KG1 (cell line): ENCODE measurements at places on chromosomes 4 and X.

DNA sequence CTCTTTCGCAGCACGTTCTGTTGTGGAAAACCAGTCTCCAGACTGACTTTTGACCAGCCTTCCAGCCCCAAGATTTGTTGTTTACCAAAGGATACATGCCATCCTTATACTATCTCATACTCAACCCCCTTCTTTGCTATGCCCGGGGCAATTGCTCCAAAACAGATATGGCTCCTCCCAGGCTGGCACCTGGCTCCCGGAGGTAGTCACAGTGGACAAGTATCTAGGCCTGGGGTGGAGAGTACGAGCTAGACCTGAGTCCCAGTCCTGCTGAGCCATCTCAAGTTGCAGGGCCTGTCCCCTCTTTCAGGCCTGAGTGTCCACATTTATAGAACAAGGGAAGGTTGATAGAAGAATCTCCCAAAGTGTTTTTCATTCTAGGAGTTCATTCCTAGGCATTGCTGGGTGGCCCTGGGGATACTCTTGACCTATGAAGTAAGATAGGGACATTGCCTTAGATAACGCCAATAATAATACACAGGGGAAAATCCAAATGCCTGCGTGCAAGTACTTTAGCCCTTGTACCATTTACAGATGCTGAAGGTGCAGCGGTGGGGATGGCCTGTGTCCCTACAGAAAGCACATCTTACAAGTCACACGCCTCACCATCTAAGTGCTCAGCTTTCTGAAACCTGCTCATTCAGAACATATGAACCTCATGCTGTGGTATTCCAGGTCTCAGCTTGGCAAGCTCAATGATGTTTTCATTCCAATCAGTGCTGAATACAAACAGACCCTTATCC, 136.7 kb upstream of the MAMLD1 start:
- no peak for DNase-seq

DNA sequence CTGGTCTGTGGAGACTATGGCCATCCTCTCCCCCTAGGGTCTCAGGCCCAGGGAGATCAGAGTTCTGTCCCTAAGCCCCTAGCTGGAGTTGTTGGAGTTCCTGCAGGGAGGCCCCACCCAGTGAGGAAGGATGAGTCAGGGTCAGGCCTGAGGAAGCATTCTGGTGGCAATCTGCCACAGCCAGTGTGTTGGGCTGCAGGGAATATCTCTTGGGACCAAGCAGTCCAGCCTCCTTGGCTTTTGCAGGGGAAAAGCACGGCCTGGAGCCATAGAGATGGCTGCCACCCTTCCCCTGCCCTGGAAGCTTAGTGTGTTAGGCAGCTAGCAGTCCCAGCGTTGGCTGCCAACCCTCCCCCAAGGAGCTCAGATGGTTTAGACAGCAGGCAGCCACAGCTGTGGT, 202.4 kb downstream of the RTL9 start:
- no peak for DNase-seq

DNA sequence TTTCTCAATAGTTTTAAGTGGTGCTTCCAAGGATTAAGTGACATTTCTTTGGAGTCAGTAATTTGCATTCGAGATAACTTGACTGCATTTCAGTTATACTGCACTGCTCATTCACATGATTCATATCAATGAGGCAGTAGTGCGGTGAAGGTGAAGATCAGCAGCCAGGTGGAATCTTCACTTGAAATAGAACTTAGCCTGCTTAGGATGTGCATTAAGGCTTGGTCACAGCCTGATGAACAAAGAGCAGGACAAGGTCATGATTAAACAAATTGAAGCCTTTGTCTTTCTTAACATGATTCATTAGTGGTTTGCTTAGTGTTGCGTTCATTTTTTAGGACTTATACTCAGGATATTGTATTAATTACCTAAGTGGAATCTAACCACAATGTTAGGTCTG, 212.1 kb upstream of the GALNTL6 start:
- DNase-seq: no peak

DNA sequence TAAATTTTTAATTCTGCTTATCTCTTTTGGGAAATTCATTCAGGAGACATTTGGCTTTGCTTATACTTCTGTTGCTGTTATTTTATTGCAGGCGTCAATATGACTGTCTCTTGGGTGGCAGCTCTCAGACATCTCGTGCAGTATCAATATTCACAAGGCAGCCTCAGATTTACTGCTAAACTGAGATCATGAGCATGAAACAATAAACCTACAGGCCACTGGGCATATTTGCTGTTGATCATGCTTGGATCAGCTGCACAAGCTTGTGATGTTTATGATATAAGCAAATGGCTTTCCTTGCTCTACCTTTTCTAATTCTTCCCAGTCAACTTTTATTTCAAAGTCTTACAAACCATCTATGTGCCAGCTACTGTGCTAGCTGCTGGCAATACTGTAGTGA, 39.2 kb downstream of the TSPAN5 start:
- no peak for DNase-seq

- DNase-seq: no peak
Measured at GRCh38 chr4:70315928-70316327, 18.9 kb upstream of the CABS1 start.

GRCh38 chr4:19486400-19486799, 765.3 kb upstream of the SLIT2 start:
- no peak for DNase-seq

DNA sequence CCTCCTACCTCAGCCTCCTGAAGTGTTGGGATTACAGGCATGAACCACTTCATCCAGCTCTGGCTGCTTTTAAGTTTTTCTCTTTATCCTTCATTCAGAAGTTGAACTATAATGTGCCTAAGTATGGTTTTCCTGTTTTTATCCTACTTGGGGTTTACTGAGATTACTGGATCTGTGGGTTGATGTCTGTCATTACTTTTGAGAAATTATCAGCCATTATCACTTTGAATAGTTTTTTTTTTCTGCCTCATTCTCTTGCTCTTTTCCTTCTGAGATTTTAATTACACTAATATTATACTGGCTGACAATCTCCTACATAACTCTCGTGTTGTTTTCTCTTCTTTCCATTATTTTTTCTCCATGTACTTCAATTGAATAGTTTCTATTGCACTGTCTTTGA, 47.6 kb upstream of the MORC4 start:
- DNase-seq: no peak

- no peak for DNase-seq
Measured at GRCh38 chr4:159305129-159305528, 202.2 kb downstream of the RAPGEF2 start.

- DNase-seq: no peak
Measured at GRCh38 chrX:38970845-38971244, 169.6 kb downstream of the MID1IP1 start.

- DNase-seq: no peak
Measured at GRCh38 chr4:99414401-99414800, 20.7 kb downstream of the ADH7 start.

DNA sequence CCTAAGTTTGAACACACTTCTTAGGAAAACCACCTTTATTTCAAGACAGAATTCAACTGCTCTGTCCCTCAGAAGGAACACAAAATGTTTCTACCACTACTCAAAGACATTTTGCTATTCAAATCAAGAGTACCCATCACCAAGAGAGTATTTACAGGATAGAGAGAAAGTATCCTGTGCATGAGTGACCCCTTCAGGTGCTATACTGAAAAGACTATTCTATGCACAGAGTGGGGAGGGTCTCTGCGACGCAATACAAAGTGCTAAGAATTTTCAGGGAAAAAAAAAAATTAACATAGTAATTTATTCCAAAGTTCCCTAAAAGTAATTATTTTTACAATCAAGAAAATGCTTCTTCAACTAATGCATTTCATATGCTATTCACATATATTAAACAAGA, 346.4 kb upstream of the FAM241A start:
- no peak for DNase-seq

DNA sequence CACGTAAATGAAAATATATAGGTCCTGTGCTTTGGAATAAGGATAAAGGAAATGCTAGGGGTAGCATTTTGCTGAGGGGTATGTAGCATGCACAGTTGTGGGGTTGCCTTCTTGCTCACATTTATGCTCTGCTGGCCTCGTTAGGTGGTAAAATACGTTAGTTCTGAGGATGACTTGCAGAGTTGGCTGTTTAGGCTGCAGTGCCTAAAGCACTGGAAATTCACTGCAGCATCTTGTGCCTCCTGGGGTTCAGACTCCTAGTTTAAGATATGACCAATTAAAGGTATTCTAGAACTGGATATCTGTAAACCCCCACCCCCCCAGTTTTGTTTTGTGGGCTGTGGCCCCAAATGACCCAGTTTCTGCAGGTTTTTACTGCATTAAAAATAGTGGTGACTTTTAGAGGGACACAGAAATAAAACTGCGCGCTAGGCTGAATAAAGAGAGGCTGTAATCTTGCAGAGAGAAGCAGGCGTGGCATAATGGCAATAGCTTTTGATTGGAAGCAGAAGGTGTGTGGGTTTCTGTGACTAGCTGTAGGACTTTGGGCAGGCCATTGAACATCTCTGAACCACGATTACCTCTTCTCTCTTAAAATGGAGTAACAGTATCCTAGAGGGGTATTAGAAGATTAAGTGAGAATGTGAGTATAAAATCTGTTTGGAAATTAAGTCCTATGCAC, 79.3 kb downstream of the REPS2 start:
- DNase-seq: no peak

- DNase-seq: no peak
Measured at GRCh38 chr4:118273642-118274041, 79.2 kb downstream of the PRSS12 start.

DNA sequence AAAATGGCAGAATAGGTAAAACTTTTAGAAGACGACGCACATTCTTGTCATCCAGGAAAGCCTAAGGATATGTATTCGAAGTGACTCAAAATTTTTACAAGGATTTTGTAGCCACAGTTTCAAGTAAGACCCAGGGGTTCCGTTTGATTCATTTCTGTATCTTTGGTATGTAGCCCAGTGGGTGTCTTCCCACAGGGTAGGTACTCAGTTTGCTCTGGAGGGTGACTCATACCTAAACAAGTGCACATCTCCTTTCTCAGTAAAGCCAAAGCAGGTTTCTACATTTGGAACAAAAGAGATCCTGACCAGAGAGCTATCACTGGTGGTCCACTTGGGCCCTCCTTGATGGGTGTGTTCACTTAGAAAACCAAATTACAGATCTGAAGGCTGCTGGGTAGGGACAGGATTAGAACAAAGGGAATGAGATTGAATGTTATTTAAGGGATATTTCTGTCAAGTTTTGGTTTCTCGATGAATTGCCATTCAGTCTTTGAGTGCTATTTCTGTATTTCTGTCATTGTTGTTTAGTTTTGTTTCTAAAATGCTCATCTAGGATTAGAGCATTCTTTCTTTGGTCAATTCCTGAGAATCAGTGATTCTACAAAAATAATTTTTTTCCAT, 56.1 kb downstream of the PLS3 start:
- no peak for DNase-seq

DNA sequence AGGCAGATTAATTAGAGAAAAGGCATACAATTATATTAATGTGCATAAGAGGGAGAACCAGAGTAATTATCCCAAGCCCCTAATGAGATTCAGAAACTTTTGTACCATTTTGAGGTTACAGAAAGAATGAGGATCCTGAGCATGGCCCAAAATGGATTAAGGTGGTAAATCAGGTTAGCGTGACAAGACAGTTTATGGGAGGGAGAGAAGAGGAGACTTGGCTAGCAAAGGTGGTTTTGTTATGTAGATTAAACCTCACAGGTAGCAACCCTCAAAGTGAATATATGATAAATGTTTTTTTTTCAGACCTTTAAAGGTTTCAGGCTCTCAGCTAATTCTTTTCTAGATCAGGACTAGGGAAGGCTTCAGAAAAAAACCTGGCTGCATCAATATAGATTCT, 781.8 kb downstream of the FAM133A start:
- no peak for DNase-seq

DNA sequence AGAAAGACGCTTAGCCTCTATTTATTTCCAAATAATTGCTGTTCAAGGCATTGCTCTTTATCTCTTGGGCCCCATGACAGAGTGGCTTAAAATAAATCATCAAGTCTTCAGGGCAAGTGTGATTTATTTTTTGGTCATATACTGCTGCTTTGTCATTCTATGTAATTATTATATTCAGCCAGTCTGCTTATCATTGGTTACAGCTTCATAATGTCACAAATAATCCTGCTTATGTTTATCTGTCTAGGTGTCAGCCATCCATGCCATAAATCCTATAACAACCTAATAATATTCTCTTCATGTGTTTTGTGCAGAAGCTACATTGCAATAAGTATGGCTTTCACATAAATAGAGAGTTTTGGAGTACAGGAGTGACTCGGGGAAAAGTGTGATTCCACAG, 41.0 kb downstream of the HHIP start:
- DNase-seq: no peak
